ENCODE measurements at places on chromosomes 16 and 17.

GRCh38 chr17:29197516-29198272 is 17.5 kb upstream of the MYO18A start:
- no peak for DNase-seq

DNA sequence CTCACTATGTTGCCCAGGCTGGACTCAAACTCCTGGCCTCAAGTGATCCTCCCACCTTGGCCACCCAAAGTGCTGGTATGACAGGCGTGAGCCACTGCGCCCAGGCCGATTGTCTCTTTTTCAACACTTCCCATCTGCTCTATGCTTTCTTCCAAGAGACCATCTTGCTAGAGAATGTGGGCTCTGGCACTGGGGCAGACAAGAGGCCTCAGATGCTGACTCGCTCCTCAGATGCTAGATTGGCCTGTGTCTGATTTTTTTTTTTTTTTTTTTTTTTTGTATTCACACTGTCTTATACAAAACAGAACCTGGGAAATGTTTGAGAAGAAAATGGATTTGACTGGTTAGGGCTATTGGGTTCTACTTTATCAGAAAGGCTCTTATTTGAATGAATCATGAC is 58.2 kb downstream of the CYB5D2 start:
- DNase-seq, result no peak

- DNase-seq, result peak; percentile 31
Measured at GRCh38 chr16:58236231-58236690, 38.4 kb upstream of the CSNK2A2 start.

- no peak for DNase-seq
Measured at GRCh38 chr16:749010-749409, 8.2 kb upstream of the CIAO3 start.

GRCh38 chr17:8896087-8896486 is 28.6 kb upstream of the PIK3R6 start:
- no peak for DNase-seq

DNA sequence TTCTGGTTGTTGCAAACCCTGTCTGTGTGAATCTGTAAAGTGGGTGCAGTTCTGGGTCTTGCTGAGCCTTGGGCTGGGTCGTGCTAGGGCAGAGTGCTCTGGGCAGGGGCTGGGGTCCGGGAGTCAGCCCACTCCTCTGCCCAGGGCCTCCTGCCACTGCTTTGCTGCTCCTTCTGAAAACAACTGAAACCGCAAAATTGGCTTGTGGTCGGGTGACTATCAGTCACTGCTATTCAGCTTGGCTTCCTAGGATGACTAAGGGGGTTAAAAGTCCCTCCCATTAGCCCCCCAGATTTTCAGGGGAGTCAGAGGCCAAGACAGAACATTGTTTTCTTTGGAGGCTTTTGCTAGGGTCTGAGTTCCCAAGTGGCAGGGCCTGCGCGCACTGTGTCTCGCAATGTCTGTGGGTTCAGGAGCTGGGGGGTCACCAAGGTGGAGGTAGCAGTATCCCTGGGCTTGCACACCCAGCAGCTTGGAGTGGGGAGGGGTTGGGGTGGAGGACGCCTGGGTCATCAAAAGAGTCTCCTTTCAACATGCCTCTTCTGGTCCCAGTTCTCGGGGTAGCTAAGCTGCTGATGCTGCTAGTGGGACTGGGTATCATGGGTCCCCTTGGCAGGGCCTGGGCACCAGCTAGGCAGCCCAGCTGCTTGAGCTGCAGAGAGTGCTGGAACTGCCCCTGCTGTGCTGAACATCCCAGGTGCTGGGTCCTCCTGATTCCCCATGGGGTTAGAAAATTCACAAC is 13.5 kb upstream of the TBX21 start:
- no peak for DNase-seq

DNA sequence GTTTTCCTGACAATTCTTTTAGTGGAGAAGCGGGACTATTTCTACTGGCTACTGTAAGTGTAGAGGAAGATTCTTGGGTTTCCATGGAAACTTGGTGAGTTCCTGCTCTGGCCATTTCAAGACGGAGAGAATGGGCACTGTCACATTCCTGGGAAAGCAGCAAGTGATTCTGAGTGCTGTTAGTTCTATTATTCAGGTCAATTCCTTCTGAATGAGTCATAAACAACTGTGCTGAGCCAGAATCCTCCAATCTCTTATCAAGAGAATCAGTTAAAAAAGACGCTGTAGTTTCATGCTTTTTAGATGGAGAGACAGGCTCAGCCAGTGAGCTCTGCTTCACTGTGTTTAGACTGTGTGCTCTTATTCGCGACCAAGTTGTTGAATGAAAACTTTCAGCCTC is 19.6 kb downstream of the AKAP10 start:
- no peak for DNase-seq

DNA sequence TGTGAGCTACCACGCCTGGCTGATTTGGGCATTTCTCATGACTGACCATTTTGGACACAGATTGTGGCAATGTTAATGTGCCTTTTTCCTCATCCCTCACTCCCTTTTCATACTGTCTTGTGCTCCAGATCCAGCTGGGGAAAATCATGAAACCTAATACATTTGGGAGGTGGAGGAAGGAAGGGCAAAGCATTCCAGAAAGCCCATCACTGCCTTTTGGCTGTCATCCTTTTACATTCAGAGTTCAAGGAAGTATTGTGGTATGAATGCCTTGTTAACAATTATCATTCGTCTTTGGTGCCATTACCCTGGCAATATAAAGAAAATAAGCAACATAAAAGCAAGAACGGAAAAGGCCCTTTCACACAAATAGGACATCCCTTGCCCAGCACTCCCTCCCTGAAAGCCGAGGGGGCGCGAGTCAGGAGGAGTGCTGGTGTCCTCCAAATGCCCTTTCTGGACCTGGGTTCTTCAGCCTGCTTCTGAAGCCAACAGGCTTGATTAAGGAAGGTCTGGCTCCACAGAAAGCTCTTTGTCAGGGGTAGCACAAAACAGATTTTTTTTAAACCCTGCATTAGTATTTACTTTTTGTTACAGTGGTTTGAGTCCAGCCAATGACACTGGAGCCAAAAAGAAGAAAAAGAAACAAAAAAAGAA is 20.1 kb downstream of the NMT1 start:
- DNase-seq, result no peak

GRCh38 chr17:42750739-42751344 is 6.0 kb upstream of the EZH1 start:
- no peak for DNase-seq

DNA sequence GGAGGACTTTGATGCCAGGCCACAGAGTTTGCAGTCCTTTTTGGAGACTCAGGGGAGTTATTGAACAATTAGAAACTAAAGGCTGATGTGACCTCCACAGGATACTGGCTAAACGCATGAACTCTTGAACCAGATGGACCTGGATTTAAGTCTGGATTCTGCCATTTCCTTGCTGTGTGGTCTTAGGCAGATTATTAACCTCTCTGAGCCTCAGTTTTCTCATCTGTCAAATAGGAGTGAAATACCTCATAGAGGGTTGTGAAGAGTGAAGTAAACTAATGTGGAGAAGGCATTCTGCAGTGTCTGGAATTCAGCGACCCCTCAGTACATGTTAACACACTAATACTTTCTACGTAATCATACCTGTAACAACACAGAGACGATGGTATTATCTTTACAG is 93.5 kb downstream of the PRKCB start:
- DNase-seq, result no peak

DNA sequence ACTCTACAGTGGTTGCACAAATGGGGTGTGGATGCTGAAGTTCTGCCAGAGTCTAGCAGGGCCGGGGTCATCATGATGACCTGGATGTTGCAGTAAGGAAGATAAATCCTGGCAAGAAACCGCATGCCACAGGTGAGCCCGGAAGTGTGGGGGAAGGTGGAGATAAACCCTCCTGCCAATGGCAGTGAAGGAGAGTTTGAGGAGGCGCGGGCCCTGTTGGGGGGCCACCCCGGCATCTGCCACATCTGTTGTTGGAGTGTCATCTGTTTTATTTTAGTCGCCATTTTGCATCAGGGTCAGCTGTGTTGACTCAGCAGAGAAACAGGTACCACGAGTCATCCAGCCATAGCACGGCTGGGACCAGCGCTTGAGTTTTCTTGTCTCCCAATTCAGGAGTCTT is 173.8 kb upstream of the CHMP6 start:
- no peak for DNase-seq

DNA sequence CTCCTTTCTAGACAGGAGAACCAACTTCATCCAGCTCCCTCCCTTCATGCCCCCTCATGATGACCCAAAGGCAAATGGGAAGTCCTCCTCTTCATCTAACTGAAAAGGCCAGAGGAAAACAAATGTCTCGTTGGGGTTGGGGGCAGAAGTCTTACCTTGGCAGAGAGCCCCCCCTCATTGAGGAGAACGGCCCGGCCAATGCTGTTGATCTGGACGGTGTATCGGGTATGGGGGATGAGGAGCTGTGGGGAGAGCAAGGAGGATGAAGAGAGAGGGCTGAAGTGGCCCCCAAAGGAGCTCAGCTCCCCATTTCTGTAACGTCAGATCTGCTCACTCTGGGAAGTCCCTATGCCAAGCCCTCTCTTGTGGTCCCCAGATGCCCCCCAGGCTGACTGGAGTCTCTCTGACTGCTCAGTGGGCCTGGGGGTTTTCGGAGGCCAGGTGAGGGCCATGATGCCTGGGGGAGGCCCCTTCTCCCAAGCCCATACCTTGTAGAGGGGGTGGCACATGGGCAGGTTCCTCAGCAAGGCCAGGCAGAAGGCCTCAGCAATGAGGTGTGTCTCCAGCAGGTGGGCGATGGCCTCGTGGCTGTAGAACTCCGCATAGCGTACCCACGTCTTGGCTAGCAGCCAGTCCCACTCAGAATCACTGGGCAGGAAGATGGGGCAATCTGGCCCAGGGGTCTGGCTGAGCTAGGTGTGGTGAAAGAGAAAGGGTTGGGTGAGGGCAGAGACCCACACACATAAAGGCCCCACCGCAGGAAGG is 10.8 kb downstream of the ALOX12B start:
- no peak for DNase-seq

DNA sequence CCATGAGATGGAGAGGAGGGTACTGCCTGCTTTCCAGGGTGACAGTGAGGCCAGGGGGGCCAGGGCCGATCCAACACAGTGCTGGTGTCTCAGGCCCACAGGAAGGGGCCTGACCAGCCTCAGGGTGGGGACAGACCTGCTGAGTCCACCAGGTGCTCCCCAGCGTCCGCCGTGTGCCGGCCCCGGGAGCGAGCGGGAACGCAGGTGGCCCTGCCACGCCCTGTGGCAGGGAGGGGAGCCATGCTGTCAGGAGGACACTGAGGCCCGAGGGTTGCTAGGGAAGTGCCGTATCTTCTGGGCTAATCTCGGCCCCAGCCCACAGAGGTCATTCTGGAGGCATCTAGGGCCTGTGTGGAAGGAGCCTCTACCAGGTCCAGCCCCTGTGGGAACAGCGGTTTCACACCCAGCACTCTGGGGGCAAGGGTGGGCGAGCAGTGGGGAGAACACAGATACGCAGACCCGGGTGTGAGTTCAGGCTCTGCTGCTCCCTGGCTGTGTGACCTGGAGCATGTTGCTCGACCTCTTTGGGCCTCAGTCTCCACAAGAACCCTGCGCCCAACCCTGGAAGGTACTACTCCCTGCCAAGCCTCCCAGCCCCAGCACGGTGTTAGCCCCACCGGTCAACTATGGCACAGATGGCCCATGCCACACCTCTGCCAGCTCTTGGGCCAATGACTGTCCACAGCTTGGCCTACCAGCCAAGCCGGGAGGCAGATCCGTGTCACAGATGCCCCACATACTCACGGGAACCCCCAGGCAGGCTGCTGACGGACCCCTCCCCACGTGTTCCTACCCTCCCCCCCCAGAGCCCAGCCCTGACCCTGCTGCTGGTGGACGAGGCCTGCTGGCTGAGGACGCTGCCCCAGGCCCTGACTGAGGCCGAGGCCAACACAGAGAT is 43.9 kb upstream of the ZC3H18 start:
- no peak for DNase-seq

DNA sequence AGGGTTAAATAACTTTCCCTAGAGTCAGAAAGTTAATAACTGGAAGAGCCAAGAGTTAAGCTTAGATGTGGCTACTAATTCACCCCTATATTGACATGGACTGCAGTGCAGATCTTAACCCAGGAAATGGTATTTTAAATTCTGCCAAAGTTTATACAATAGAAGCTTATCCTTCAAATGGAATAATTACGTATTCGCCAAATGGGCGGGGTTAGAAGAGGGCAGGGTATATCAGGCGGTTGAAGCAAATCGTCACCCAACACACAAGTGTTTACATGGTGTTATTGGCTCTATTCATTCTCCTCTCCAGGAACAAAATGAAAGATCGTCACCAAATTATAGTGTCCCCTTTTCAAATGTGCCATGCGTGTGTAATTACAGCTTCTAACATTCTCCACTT is 182.7 kb downstream of the PRKCB start:
- no peak for DNase-seq

GRCh38 chr16:7946142-7946541 is 613.5 kb downstream of the RBFOX1 start:
- DNase-seq, result no peak

DNA sequence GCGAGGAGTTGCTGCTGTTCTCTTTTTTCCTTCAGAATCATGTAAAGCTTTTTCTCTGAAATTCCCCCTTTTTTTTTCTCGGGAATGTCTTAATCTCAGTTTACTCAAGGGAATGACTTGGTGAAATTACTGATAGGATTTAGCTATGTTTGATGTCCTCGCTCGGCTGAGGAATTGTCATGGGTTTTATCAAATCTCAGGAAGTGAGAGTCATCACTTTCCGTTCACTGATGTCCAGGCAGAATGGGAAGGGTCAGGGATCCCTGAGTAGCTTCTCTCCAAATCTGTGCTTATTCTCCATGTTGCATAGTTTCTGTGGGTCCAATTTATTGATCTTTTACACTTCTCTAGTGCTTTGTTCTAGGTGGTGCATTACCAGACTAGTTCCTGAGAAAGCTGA is 6.3 kb downstream of the IGSF6 start:
- no peak for DNase-seq

DNA sequence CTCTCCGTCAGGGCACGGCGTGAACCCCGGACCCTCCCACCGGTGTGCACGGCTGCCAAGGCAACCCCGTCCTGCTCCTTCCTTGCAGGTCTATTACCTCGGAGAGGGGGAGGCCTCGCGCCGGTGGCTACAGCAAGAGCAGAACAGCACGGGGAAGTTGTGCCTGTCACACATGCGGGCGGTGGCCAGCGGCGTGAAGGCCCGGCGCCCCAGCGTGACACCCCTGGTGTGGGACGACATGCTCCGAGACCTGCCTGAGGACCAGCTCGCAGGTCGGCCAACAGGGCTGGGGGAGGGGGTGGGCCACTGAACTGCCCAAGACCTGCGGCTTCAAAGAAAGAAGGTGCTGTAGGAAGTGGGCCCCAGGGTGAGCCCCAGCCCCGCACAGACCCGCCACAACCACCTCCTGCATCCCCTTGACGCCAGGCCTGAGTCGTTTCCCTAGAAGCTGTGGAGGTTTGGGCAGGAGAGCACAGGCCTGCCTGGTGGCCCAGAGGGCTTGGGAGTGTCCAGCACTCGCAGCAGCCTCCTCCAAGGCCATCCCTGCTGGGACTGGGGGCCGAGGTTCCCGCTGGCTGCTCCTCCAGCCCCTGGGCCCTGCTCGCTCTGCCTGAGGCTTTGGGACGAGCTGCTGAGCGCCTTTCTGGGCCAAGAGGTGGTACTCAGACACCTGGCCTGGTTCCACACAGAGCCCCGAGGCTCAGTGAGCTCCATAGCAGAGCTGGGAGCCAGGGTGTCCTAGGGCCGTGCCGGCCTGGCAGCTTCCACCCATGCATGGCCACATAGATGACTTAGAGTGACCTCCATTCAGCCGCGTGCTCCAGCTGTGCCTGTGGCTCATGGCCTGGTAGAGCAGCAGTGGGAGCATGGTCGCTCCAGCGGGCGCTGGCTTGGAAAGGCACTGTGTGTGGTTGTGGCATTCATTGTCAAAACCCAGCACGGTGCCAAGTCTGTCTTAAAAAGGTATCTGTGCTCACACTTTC is 14.7 kb downstream of the CYBC1 start:
- DNase-seq, result no peak

Data from hypothalamus (tissue), 51 donors.